AG20443 (cell line): ENCODE measurements at places on chromosomes 12 and 14.

GRCh38 chr12:42996869-42997431, 407.4 kb upstream of the PRICKLE1 start:
- no peak for DNase-seq

DNA sequence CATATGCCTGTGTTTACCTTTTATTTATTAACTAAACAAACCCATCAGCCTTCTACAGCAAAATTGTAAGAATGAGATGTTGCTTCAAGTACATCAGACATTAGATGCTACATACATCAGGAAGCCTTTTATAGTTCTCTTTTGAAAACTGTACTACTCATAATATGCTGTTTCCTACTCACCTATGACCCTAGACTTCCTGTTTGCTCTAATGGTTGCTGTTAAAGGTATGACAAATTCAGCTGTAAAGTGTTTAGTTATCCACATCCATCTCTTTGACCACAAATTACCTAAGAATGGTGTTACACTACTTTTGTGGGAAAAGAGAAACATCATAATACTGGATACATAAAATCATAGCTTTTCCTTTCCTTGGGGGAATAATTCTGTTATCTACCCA, 220.0 kb downstream of the RAD51B start:
- DNase-seq: no peak

GRCh38 chr14:34489324-34489723, 27.3 kb upstream of the SPTSSA start:
- DNase-seq: no peak

DNA sequence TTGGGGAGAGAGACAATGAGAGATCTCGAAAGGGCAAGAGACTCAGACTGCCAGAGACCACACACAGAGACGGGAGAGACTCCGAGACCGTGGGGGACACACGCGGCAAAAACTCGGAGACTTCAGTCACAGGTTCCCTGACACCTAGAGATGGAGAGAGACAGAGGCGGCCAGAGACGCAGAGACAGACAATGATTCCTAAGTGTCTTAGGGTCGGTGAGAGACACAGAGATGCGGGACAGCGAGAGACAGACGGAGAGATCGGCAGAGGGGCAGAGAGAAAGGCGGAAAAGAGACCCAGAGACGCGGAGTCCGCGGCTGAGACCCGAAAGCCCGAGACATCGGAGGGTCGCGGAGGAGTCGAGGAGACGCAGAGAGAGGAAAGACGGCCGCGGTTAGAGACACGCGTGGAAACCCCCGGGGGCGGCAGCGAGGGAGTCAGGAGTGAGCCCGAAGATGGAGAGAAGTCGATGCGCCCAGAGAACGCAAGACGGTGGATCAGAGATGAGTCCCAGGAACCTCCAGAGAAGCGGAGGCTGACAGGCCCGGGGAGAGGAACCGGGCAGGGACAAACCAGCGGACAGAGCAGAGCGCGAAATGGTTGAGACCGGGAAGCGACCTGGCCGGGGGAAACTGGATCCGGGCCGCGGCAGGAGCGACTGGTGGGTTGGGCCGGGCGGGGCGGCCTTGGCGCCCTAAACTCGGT, 7.8 kb downstream of the LHX5 start:
- DNase-seq: no peak

DNA sequence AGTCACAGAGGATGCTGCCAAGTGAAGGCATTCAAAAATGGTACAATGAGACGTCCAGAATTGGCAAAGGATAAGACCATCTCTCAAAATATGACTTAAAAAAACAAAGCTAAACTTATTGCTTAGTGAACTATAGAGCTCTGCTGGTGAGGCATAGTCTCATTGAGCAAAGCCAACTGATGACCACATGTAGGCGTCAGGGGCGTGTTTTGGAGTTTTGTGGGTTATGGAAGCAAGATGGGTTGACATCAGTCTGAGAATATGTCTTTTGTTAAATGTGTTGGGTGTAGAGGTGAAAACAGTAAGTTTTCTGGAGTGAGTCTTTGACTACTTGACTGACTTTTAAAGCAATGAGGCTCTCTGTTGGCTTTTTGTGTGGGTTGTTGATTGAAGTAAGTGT, 47.2 kb downstream of the ATL1 start:
- DNase-seq: peak; percentile 79

GRCh38 chr12:3871356-3871755, 1.8 kb downstream of the PARP11 start:
- DNase-seq: no peak

- DNase-seq: no peak
Observed at GRCh38 chr12:26880625-26881024, 47.6 kb upstream of the ITPR2 start.

DNA sequence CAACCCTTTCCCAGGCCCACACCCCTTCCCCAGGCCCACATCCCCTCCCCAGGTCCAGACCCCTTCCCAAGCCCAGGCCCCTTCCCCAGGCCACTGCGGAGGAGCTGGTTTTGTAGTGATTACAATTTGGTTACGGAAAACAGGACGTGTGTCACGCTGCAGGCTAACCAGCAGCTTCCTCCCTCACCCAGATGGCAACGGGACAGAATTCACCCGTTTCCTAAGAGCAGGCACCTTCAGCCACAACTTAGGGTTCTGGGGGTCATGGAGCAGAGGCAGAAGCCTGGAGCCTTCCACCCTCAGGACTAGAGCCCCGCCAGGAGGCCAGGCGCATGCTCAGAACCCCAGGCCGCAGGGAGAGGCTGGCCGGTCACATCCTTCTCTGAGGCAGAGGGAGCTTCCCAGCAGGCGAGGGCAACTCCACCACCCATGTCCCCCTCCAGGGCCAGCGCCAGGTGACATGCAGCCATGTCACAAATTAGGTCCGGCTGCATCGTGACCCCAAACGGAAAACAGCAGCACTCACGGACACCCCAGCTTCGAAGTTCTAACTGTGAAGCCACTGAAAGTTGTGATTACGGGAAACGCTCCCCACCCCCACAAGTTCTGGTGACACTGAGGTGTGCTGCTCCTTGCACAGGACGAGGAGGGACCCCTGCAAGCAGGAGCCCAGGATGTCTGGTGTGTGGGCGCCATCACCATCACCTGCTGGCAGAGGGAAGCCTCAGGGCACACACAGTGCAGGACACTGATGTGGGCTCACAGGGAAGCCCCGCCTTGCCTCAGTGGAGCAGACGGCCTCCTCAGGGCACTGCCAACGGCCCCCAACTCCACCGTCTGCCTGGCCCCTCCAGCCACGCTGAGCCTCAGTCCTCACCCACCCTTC, 7.7 kb downstream of the BRF1 start:
- no peak for DNase-seq

DNA sequence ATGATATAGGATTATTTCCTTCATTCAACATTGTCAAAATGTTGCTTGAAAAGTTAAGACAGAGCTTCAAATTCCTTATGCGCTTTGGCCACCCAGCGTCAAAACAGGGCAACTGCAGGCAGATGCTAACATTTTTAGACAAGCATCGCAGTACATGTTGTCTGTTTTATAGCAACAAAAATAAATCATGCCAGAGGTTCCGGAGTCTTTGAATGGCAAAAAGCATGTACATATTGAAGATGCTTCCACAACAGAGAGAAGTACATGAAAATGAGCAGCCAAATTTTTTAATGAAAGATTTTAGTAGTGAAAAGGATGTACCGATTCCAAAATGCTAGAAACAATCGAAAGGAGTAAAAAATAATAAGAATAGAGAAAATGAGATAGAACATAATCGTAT, 49.8 kb upstream of the USP15 start:
- DNase-seq: peak; percentile 58

GRCh38 chr12:24898606-24899005, 50.3 kb downstream of the BCAT1 start:
- DNase-seq: no peak

DNA sequence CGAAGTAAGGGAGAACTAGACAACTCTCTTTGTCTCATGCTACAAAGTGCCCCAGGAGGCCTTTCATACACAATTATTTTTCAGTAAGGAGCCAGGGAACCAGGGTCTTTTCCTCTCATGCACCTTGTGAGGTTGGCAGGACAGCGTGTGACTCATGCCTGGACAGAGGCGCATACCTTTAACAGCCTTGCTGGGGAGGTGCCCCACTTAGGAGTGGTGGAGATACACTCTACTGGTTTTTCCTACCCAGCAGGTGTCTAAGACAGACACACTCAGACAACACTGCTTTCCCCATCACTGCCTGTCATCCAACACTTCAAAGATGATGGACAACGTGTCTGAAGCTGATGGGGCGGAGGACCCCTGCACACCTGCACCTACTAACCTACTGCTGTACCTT, 49.1 kb downstream of the B4GALNT3 start:
- no peak for DNase-seq

- no peak for DNase-seq
Observed at GRCh38 chr12:8840321-8840720, 17.9 kb downstream of the A2ML1 start.

DNA sequence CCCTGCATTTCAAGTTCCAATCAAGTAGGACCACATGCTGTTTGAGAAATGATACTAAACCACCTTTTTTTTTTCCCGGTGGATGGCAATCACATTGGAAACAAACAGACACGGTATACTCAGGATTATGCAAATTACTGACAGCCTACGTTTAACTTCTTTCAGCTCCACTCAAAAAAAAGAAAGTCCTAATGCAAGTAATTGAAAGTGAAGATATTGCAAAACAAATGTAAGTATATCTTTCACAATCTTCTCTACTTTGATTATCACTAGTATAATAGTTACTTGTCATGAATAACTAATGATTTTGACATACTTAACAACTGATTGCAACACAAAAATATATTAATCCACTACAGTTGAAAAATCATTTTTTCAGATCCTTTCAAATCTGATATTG, 2.6 kb upstream of the OSBPL8 start:
- no peak for DNase-seq

GRCh38 chr12:27864521-27864920, 84.5 kb upstream of the MANSC4 start:
- DNase-seq: no peak

DNA sequence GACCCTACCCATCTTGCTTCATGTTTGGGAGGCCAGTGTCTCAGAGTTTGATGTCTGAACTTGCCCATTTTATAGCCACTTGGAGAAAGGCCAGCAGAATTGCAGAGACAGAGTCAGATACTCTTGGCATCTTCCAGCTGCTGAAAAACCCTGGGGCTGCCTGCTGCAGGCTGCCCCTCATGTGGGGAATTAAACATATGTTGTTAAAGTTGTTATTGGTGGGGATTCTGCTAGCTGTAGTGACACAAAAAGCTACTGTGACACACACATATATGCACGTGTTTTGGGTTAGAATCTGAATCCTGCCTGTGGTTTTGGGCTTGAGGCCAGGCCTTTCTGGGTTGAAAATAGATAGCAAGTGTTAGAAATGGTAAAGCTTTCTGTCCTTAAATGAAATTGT, 1288.4 kb downstream of the AACS start:
- DNase-seq: peak; percentile 21

GRCh38 chr12:29703528-29703927, 80.2 kb downstream of the TMTC1 start:
- no peak for DNase-seq

DNA sequence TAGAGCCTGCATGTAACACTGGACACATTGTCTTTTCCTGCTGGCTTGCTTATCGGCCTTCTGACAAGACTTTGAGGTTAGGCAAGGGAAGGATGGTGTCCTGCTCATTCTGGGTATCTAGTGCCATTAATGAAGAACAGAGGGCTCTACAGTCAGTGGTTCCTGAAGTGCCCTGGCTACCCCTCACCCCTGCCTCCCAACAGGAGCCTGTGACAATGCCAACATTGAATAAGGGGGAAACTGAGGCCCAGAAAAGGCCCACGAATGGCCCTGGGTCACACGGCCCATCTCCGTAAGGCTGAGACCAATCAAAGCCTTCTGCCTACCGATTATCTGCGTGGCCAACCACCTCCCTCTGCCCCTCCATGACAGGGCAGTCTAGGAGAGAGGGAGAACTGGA, 2.1 kb downstream of the IFI27L2 start:
- no peak for DNase-seq

GRCh38 chr12:31002999-31003398, 70.7 kb upstream of the DDX11 start:
- no peak for DNase-seq

DNA sequence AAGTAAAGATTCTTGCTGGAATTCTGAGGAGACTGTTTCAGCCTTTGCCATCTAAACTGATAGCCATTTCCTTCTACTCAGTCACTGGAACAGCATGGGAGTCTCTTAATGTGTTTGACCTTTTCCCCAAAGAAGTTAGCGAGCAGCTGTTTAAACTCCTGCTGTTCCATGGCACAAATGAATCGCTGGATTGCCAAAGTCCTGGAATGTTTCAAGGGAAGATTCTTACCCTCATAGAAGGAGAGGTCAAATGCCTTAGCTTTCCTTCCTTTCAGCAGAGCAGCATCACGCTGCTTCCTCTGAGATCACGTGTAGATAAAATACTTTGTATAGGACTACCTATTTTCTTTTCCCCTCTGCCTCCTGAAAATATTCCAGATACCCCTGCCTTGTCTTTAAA, 10.5 kb upstream of the NR2C1 start:
- DNase-seq: peak; percentile 51

DNA sequence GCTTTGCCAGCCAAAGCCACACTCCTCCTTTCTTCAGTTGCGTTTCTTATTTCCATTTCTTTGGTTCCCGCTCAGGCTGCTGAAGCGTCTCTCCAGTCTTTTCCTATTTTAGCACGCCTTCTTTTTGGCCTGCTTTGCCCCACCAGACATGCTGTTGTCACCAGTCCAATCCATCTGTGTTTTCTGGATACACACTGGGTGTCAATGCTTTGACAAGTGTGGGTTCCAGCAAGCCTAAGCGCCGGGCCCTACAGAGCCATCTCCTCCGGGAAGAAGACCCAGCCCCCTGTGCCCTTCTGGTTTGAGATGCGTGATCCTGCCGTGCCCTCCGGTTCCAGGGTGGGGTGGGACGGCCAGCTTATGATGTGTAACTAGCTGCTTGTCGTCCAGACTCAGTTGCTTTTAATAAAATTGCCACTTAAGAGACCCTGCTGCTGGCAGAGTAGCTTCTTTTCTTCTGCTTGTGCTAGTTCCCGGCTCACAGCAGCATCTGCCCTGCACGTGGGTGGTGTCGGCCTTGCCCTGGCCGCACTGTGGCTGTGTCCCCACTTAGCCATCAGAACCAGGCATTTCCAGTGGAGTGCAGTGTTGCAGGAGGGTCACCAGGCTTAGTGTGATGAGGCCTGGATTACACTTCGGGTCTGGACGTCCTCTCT, 29.7 kb downstream of the EML1 start:
- no peak for DNase-seq

GRCh38 chr12:103382119-103382518, 113.6 kb downstream of the C12orf42 start:
- DNase-seq: no peak

DNA sequence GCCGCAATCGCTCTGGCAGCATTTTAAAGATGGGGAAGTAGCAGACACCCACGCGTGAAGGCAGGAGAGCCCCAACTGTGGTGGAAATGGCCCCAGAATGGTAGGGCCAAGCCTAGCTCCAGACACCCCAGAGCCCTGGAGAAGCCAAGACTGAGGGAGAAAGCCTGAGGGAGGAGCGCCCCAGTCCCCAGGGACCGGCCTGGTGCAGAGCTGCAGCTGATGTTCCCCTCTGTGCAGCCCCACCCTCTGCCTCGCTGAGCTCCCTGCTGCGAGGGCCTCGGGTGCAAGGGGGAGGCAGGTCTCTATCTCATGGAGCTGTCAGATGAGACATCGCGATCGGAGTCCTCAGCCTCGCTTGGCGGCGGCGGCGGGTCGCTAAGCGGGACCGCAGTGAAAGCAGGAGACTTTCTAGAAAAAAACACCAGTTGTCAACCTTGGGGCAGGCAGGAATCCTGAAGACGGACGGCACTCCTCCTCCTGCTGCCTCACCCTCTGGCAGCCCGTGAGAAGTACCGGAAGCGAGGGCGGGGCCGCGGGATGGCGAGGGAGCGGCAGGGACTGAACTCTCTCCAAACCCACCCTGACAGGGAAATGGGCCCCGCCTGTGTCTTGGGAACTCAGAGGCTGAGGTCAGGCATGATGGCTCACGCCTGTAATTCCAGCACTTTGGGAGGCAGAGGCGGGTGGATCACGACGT, 6.0 kb downstream of the GAPDH start:
- peak; percentile 95 for DNase-seq
